ENCODE measurements at places on chromosomes 1 and 21.

GRCh38 chr1:224684979-224685425 lies 68.9 kb downstream of the CNIH3 start:
- DNase-seq = no peak

GRCh38 chr1:156684227-156684782 lies 7.1 kb upstream of the NES start:
- no peak for DNase-seq

DNA sequence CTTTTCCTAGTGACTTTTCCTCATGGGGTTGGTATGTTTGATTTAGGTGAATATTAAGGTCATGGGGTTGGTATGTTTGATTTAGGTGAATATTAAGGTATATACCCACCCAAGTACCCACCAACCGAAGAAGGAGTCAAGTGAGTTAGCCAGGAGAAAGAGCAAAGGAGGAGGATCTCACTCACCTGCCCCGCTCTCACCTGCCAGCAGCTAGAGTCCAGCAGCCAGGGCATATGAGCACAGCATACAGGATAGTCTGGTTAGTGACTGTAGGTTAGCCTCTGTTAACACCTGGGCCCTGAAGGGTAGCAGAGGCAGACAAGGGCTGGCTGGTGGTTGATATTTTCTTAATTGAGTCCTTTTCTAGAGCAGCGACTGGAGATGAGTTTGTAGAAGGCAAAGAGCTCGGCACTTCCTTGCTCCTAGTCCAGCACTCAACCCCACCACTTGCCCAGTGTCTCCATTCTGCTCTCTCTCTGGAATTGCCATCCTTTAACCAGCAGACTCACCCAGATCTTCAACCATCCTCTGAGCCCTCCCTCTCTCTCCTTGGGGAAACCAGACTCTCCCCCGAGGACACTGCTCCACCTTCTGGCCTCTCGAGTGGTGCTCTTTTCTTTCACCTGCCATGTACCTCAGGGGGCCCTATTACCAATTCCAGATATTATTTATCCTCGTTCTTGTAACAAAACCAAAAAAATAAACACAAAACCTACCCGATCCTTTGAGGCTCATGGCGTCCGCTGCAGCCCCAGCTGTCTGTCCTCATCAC lies 16.3 kb upstream of the DESI2 start:
- no peak for DNase-seq

GRCh38 chr1:228145463-228146416 lies 4.0 kb upstream of the GJC2 start:
- DNase-seq = no peak

DNA sequence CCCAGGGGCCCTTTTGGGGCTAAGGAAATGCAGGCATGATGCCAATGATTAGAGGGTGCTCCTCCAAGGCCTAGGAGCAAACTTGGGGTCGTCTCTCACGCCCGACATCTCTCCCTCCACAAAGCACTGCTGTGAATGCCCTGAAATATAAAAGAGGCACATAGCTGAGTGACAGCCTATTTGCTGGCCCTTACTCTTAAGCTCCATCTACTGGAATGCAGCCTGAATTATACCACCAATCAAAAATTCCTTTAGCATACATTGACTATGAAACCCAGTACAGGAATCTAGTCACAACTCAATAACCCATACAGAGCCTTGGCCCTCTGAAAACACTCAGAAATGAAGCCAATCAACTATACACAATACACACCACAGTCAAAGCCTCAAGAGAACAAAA lies 105.5 kb downstream of the LRIG2 start:
- no peak for DNase-seq

GRCh38 chr1:212466898-212467650 lies 34.4 kb downstream of the NENF start:
- DNase-seq = no peak

- peak; percentile 70 for DNase-seq
Measured at GRCh38 chr21:36385233-36386030, at the start of gene CHAF1B. Gene CHAF1B, plus strand, starts transcription at chr21:36385392. Its CDS starts 745 bp downstream, at chr21:36386137.

GRCh38 chr1:111032295-111032897 lies 68.7 kb upstream of the LRIF1 start:
- DNase-seq = no peak

DNA sequence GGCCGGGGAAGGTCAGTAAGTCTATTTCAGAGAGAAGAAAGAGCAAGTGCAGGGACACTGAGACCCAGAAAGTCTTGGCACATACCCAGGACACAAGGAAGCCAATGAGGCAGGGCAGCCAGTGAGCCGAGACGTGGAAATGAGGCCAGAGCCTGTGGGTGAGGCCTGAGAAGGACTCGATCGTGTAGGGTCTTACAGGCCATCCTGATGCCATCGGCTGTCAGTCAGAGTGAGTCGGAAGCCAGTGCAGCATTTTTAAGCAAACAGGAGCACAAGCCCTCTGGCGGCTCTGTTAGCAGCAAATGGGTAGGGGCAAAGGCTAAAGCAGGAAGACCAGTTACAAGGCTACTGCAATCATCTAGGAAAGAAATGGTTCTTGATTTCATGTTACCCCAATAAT lies 6.1 kb upstream of the GJB3 start:
- no peak for DNase-seq

DNA sequence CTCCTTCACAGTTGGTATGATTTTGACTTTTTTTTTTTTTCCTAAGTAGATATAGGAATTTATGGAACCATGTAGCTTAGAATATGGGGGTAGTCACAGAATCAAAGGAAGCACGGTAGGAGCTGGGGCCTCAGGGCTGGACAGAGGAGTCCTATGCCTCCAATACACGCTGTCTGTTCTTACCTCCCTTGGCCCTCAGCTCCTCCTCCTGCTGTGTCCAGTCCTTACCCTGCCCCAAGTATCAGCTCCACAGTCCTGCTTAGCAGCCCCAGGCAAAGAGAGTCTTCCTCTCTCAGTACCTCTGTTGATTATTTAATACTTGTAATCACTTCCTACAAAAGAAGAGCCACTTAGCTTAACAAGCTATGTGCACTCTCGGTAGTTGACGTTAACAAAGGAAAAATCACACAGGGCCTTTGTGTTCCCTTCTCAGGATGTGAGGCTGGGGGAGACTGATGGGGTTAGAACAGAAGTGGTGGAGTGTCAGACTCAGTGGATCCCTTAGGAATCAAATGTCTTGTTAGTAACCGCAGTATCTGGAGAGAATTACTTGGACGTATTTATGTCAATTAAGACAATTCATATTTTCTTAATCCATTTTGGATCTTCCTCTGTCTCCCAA lies 292.3 kb downstream of the HHAT start:
- DNase-seq = no peak

- DNase-seq = no peak
Measured at GRCh38 chr1:110603058-110603457, 3.1 kb downstream of the KCNA2 start.

GRCh38 chr1:214259353-214259977 lies 21.5 kb upstream of the SMYD2 start:
- no peak for DNase-seq

- DNase-seq = no peak
Measured at GRCh38 chr1:76101548-76101947, 27.0 kb downstream of the ST6GALNAC3 start.

GRCh38 chr1:7989762-7990428 lies 28.4 kb downstream of the PARK7 start:
- DNase-seq = no peak

DNA sequence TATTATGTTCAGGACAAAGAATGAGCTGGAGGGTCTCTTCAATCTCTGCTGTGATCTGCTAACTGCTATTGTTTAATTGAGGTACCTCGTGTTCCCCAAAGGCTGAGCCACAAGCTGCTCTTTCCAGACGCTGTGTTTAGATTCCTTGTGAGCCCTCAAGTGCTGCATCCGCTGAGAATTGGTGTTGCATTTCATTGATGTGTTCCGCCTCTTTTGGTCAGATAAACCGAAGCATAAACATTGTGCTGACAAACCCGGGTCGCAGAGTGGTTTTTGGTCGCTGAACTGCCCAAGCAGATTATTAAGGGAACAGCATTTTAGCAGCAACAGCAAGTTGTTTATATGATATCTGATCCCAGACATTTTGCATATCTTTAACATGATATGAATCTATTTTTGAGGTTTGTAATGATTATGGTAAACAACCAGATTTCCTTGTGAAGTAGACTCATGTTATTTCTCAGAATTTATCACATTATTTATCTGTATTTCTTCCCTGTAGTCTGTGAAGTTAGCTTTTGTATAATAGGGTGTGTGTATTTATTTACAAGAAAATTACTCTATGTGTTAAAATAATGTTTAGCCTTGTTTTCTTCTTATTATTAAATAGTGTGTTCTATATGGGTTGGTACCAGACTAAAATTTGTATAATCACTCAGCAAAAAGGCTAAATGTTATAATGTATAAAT lies 217.2 kb upstream of the C1orf105 start:
- DNase-seq = no peak

DNA sequence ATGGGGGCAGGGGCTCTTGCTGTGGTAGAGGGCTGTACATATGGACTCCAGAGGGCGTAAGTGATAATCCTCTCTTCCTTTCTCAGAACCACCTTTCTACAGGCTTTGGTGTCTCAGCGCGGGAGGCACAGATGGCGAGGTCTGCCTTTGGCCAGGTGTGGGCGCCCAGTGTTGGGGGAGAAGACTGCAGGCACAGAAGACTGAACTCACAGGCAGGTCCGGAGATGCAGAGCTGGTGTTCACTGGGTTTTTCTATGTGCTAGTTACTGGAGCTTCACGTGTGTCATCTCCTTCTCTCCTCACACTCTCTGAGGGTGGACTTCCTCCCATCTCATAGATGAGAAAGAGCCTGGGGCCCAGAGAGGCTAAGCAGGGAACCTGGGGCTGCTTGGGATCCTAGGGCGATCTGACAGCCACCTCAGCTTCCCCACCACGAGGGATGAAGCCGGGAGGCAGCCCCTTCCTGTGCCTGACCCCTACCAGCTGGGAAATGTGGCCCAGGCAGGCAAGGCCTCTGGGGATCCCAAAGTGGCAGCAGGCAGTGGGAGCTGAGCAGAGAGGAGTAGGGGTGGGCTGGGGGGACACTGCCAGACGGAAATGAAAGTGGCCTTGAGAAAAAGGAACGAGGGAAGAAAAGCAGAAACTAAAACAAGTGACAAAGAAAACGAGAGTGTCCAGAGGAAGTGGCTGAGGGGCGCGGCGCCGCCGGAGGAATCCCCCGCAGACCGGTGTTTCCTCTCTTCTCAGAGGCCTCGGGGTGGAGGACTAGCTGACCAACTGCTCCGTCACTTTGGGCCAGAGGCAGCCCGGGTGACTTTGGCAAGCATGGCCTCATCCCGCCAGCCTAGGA lies 191.6 kb downstream of the HIVEP3 start:
- DNase-seq = no peak

- no peak for DNase-seq
Measured at GRCh38 chr1:160685266-160685665, 26.4 kb downstream of the CD48 start.

DNA sequence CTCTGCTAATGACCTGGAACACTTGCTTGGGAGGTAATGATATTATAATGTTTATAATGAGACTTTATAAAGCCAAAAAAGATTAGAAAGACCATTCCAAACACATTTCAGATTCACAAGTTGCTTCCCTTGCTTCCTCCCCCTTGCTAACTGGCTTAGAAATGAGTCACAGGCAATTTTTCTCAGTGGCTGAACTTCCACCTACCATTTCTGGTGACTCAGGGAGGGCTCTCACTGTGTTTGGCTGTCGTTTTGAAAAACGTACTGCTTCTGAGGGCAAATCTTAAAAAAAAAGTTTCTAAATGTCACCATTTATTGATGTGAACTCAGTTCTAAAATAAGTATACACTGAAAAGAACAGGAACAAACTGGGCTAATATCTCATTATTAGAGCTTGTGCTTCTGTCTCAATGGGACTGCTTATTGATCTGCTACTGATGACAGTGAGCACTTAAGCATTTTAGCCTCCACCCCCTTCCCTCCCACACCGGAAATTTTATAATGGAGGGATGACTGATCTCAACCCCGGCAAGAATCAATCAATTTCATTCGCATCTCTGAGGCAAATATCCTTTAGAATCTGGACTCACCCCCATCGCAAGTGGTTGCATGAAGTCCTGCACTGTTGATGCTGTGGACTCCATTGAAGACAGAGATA lies 278.3 kb downstream of the KCTD3 start:
- DNase-seq = no peak

DNA sequence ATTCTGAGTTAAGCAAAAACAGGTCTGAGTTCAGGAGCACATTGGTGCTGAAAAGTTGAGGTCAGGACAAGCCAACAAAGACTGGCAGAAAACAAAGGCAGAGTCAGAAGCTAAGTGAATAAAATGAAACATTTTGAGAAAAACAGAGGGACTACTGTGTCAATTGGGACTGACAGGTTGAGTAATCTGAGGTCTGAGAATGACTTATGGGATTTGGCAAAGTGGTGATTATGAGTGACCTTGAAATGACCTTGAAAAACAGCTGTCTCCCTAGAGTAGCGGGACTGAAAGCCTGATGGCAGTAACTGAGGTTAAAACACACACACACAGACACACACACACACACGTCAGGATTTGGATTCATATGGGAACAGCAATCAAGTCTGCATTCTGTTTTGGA lies 8.8 kb upstream of the COG2 start:
- DNase-seq = no peak

DNA sequence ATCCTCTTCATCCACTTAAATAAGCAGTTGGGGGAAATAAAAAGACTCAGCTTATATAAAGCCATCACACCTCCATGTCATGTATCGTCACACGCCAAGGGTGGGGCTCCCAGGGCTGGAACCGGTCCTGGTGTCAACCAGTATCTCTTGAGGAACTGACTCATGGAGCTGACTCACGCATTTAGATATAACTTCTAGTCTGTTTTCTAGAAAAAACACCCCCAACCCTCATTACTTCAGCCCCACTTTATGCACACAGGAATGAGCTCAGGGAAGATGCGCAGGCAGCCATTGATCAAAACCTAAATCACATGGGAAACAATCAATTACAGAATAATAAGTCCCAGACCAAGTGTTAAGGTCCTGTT lies 6.9 kb upstream of the IL22RA1 start:
- peak; percentile 51 for DNase-seq

- no peak for DNase-seq
Measured at GRCh38 chr1:235724730-235725129, 75.1 kb upstream of the GNG4 start.

GRCh38 chr1:48230236-48230635 lies 7.7 kb downstream of the SLC5A9 start:
- DNase-seq = no peak

- DNase-seq = no peak
Measured at GRCh38 chr1:220164116-220164515, 70.2 kb downstream of the IARS2 start.

DNA sequence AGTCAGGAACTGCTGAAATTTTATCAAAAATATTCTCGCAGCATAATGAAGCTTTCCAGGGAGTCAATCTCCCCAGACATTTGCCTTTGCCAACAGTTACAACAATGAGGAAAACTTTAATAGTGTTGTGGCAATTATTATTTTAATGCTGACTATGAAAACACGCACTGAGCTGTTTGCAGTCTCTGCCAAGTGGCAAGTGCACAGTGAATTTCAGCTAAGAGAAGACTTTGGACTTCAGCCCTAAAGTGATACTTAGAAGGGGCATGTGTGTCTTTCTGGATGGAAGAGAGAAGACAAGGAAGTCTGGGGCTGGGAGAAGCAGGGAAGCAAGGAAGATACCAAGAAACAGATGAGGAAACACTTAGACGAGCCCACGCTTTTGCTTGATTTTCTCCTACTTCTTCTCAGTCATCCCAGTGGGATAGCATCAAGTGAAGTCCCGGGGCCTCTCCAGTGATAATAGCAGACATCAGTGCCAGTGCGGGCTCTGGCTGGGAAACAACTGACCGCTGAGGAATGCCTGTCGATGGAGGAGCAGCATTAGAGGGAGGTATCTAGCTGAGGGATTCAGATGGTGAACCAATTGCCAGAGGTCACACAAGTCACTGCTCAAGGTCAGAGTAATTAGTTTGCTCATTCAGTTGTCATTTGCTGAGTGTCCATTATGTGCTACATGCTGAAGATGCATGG lies 196.3 kb downstream of the TTLL7 start:
- no peak for DNase-seq

GRCh38 chr1:196690582-196690981 lies 38.7 kb downstream of the CFH start:
- DNase-seq = no peak
